Cardiac septum (tissue), 1 donor: ENCODE measurements at places on chromosomes 7 and 10. TPM values are rescaled to one million over a fixed set of nuclear protein-coding genes. Genes with fewer than 3 reads are reported as not detected.

The GNGT1 gene
- not detected for total RNA-seq

The GPNMB gene
- 239 TPM for total RNA-seq

The CLEC5A gene
- total RNA-seq, result 1.6 TPM

The FGFBP3 gene
- total RNA-seq, result 0.65 TPM

The SOSTDC1 gene
- total RNA-seq, result not detected

The SH2D4B gene
- not detected for total RNA-seq

The HTR5A gene
- not detected for total RNA-seq

The SORCS3 gene
- not detected for total RNA-seq

The PTPRN2 gene
- total RNA-seq, result 0.92 TPM

DNA sequence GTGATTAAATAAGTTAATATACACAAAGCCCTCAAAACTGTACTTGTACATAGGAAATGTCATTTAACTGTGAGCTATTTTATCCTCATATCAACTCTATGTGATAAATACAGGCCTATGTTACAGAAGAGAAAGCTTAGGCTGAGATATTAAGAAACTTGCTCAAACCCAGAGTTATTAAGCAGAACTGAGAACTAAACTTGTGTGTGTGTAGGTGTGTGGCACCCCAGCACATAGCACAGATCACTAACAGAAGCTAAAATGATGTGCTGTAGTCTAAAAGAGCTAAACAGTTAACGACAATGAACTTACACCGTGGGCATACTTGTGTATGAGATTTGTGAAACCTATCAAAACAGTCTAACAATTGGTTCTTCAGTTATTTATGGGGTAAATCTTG lies 34.5 kb downstream of the MTPN start:
- DNase-seq, result no peak

GRCh38 chr10:75029857-75030256 lies 81.6 kb upstream of the SAMD8 start:
- DNase-seq, result no peak

- no peak for DNase-seq
These were observed 54.1 kb downstream of the DYNC2I1 start for GRCh38 chr7:158910254-158911053.

- no peak for DNase-seq
These were observed 34.3 kb downstream of the SNX8 start for GRCh38 chr7:2279896-2280295.

- DNase-seq, result no peak
These were observed 834.7 kb upstream of the KCND2 start for GRCh38 chr7:119438315-119438714.

DNA sequence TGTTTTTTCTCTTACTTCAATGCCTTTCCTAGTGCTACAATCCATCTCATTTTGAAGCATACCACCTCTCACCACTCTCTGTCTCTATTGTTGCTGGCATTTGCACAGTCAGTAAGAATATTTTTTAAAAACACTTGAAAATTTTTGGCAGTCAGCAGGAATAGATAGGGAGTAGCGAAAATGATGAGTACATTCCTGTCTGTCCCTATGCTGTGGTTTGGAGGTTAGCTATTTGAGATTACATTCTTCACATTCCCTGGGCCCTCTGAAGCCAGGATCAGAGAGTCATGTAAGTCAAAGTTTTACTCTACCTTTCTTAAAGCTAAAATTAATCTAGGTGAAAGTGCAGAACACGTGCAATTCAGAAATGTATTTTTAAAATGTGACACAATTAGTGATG lies 53.0 kb upstream of the MAGI2 start:
- no peak for DNase-seq

GRCh38 chr7:143408686-143409561 lies at the start of gene EPHA1:
Gene EPHA1, minus strand, starts transcription at chr7:143408856. Its CDS starts 51 bp downstream, at chr7:143408805.
- DNase-seq, result no peak

DNA sequence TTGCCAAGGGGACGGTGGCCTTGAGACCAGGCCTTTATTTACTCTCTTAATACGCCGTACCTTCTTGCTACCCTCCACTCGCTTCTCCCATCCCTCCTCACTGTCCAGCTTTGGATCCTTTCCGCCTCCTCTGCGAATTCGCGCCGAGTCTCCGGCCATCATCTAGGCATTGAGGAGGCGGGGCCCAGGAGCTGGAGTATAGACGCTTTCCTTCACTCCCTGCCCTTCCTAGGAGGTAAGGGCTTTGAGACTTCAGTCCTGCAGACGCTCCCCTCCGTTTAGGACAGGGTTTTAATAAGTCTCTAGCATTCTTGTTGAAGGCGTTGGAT lies 538 bp downstream of the TFAM start:
- DNase-seq, result no peak

GRCh38 chr10:9102026-9102425 lies 1047.5 kb downstream of the GATA3 start:
- DNase-seq, result no peak

- DNase-seq, result no peak
These were observed 99.6 kb upstream of the ANLN start for GRCh38 chr7:36289833-36290661.

DNA sequence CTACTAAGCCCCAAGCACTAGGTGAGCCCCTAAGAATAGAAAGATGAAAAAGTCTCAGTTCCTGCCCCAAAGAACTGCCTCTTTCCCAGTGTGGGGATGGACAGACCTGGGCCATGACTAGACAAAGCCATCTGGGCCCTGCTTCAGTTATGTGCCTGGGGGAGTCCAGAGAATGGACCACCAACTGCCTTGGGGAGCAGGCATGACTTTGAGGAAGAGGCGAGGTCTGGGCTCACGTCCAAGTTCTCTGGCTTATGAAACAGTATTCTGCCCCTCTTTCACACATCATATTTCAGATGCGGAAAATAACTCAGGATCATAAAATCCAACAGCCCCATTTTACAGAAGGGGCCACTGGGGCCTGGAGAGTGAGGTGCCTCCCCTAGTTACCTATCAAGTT lies 80.3 kb downstream of the PLXNA4 start:
- DNase-seq, result no peak

DNA sequence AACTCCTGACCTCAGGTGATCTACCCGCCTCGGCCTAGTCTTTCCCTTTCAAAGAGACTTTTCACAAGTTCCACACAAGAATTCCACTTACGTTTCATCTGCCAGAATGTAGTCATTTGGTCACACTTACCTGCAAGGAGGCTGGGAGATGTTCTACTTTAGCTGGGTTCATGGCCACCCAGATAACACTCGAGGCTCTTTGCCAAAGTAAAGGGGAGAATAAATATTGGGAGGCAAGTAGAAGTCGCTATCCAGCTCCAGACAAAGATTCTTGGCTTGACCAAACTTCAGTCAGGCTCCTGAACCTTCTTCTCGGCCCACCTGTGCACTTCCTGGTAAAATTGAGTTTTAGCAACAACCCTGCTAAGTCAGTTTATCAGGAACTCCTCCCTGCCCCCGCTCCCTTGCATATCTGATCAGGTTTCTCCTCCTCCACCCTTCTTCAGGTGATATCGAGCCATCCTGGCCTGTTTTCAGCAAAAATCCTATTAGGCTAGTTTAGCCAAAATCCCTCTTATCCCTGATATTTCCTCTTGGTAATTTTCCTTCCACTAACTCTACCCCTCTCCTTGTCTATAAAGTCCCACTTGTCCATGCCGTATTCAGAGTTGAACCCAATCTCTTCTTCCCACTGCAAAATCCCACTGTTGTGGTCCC lies 25.1 kb upstream of the SAMD8 start:
- no peak for DNase-seq

DNA sequence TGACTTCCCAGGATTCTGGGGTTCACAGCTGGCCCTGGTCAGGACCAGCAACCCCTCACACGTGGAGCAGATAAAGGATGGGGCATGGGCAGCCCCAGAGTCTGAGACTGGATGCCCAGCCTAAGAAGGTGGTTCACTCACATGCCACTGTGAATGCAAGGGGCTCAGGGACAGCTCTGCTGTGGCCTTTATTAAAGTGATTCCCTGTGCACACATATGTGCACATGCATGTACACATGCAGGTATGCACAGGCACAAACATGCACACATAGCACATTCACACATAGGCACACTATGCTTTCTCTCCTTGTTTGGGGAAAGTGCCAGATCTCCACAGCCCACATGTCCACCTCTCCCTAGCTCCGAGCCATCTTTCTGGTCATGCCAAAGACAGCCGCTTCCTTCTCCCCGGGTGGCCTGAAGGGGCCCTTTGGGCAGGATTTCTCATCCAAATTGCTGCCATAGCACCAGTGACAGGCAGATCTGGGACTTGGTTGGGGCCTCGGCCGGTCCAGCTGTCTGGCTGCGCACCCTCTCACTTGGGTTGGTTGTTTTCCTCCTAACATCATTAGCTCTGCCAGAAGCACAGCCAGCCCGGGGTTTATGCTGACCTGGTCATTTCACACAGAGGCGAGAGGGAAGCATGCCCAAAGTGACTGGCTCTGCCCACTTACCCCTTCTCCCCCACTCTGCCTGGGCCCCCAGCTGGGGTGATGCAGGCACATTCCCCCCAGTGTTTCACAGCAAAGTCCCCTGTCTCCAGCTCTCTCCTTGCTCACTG lies 1.4 kb downstream of the GCK start:
- no peak for DNase-seq

DNA sequence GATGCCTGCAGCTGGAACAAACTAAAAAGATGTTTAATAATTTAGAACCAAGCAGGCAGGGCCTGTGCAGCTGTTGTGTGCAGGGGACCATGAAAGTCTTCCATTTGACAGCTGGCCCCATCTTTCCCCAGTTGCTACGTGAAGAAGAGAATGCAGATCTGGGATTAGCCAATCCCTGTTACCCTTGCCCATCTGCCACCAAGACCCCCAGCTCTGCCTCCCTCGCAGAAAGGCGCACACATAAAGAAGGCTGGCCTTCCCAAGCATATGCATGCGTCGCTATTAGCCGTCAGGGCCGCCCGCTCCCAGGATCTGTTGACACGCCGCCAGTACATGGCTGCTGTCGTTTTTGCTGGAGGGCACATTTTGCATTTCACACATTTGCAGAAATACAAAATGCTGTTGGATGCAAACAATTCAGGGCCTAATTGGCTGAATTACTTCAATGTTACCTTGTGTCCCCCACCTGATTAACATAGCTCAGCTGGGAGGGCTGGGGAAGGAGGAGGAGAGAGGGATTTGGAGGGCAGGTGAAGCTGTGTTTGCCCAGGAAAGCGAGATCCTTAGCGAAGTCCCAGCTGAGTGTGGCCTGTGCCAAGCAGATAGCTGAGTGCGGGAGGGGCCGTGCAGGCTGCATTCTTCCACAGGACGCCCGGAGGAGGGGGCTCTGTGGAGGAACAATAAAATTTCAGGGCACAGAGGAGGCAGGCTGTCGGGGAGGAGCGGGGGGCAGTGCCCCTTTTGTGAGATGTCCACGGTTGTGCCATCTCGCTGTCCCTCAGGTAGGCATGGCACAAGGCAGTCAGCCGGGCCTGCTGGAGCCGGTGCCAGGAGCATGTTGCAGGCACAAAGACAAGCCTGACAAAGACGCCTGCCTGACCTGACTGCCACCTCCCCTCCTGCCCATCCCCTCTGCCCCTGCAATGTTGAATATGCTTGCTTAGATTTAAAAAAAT lies 443.0 kb upstream of the MKI67 start:
- peak; percentile 59 for DNase-seq

- DNase-seq, result peak; percentile 67
These were observed 313.2 kb downstream of the PTPRN2 start for GRCh38 chr7:158274404-158274811.

DNA sequence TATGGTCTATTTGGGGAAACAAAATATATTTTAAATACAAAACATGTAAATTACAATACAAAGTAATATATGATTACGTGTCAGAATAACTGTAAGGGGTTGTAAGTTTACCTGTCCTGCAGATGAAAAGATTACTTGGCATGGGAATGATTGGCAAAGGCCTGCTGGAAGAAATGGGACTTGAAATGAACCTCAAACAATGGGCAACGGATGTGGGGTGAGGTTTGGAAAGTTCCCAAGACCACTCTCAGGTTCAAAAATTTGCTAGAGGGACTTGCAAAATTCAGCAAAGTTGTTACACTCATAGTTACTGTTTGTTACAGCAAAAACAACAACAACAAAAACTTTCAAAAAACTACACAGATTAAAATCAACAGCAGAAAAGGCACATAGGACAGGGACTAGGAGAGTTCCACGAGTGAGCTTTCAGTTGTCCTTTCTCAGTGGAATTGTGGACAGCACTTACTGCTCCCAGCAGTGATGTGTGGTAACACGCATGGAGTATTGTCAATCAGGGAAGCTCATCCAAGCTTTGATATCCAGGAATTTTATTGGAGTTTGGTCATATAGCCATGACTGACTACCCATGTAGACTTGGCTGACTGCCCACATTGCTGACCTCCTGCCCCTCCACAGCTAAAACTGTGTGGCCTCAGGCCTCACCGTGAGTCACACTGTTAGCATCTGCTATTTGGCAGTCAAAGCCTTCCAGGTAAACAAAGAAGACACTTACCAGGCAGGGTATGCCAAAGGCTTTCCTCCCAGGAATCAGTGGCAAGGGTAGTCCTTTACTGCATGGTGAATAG lies 43.8 kb downstream of the EXOC6 start:
- no peak for DNase-seq

DNA sequence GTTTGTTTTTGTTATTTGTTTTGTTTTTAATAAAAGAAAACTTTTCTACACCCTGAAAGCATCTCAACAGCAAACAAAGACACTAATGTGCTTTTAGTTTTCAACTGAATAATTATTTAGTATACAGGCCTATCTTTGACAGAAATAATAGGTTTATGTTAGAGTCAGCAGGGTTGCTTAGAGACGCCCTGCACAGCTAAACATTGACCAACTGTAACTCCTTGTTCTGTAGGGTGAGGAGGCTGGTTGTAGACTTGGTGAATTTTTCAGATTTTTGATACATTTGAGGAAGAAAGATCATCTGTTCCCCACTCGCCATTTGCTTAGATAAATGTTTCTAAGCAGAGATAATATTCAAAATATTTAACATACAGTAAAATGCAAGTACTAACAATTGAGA lies 103.1 kb downstream of the CALCR start:
- DNase-seq, result no peak

GRCh38 chr10:51651063-51651462 lies 48.3 kb downstream of the CSTF2T start:
- no peak for DNase-seq

- no peak for DNase-seq
These were observed 173.9 kb upstream of the NPY start for GRCh38 chr7:24110056-24110455.

DNA sequence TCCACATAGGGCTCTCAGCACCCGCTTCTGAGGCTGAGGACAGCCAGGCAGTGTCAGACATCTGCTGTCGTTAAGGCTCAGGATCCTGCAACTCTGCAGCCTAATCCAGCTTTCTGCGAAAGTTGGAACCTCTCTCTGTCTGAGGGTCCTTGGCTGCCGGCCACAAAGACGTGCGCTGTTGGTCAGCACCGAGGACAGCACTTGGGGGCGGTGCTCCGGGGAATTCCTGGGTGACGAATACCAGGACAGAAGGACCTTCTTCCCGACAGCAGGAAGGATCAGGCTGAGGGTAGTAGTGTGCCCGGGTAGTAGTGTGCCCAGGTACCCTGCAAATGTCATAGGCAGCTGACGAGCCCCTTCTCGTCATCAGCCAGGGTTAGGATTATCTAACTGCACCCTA lies 16.0 kb upstream of the RASGEF1A start:
- no peak for DNase-seq

- DNase-seq, result no peak
These were observed 88.8 kb downstream of the GSAP start for GRCh38 chr7:77327067-77327931.
